ENCODE measurements at places on chromosomes 16 and 17.
A peak's percentile ranks its signal among the peaks of the same experiment; 100 is the strongest.

- peak; percentile 56 for DNase-seq
Observed at GRCh38 chr17:44007346-44008204, 3.2 kb downstream of the NAGS start.

- no peak for DNase-seq
Observed at GRCh38 chr16:19315889-19316433, 30.4 kb downstream of the CLEC19A start.

GRCh38 chr16:10180771-10181163 lies 1.5 kb downstream of the GRIN2A start:
- DNase-seq: peak; percentile 35

DNA sequence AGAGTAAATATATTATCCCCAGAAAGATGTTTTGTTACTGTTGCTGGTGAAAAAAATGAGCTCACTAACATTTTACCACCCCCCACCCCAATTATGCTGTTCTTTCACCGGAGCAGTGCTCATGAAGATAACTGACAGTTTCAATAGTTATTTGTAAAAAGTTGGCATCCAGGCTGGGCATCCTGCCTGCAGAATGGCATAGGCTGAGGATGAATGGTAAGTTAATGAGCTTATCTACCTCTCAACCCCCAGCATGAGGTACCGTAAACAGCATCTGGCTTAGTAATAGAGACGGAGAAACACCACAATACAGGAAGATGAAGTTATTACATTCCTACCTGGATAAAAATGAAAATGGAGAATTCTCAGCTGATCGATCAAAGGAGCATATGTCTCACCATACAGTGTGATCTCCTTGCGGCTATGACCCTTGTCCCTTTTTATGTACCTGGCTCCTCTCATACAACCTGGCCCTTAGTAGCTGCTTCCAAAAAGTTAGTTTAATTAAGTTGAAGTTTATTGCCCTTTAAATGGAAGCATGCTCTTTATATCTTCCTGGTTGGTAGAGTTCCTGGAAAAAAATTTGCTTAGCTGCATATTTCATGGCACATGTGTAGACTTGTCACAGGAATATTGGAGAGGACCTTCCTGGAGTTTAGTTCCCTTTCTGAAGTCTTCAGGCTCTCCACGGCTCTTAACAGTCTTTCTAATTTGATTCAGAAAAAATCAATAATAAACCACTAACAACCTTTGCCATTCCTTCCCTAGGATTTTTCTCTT lies 61.2 kb upstream of the MPHOSPH6 start:
- peak; percentile 4 for DNase-seq

DNA sequence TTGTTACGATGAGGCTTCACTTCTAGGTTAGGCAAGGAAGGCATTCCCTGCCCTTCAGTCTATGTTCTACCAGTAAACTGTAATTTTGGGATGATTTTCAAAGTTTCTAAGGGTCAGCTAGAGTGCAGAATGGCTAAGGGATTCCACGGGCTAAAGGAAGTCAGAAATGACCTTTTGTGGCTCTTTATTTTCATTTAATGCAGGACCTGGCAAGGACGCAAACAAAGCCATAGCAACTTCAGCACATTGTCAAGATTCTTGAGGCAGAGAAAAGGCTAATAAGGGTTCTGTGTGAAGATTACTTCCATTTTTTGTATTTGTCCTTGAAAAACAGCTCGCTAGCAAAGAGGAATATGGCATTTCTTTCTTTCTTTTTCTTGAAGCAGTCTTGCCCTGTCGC lies 76.6 kb downstream of the STX8 start:
- no peak for DNase-seq

DNA sequence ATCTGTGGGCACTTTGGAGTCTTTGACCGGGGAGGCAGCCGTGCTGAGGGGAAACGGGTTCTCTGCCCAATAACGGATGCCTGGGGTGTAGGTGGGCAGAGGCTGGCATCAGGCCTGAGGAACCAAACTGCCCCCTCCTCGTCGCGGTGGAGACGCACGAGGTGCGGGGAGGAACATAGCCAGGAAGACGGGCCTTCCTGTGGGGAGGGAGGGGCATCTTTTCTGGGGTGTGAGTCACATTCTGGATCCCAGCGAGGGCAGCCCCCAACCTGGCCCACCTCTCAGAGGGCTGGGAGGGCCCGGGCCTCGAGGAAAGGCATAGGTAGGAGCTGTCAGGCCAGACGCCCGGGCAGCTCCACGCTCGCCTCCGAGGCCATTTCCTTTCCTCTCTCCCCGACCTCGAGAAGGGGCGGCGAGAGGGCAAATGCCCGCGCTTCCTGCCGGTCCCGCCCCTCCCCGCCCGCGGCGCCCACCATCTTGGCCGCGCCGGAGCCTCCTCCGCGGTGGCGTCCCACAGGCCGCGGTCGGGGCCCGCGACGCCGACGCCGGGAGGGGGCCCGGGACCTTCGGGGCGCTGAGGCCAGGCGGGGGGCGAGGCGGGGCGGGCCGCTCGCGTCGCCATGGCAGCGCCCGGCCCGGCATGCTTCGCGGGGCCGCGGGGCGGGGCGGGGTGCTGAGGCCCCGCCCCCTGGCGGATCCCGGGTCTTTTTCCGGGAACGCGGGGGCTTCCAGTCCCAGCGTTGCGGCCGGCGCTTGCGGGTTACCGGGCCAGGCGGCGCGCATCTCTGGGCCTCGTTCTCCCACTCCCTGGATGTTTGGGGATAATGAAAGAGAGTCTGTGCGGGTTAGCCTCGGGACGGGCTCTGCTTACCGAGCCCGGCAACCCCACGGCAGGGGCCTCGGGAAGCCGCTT lies 13.2 kb downstream of the RAI1 start:
- peak; percentile 83 for DNase-seq

DNA sequence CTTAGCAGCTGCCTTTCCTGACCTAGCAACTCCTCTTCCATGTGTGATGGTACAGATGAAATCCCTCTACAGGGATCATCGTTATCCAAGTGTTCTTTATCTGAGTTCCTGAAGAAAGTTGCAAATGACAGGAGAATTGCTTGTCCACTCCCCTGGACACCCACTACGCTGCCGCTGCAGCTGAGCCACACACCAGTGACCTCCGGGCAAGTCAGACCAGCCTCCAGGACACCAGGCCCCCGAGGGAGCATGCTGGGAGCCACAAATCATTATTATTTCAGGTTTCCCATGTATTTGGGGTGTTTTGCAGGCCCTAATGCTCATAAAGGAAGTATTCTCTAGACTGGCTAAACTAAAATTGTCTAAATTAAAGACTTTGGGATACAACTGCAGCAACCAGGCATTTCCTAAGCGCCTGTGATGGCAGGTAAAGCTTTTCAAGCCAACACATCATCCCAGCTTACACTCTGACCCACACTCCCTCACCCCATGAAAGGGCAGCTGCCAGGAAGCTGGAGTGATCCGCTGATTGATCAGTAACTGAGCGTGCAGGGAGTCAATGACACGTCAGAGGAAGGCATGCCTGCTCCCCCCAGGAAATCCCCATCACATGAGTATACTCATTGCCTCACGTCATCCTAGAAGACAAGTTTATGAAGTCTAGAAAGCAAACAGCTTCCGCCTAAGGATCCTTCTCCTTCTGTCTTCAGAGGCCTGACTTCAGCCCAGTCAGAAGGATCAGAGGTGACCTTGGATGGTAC lies 14.4 kb downstream of the FA2H start:
- DNase-seq: peak; percentile 1

GRCh38 chr16:4052801-4053293 lies 63.4 kb downstream of the ADCY9 start:
- DNase-seq: peak; percentile 46

GRCh38 chr16:83878838-83879237 lies 20.1 kb upstream of the MLYCD start:
- DNase-seq: no peak

- DNase-seq: no peak
Observed at GRCh38 chr16:48323783-48324775, 61.1 kb downstream of the SIAH1 start.

All from mucosa of descending colon (tissue), 3 donors.